ENCODE measurements at places on chromosomes 5 and 9. TPM values are rescaled to one million over a fixed set of nuclear protein-coding genes. Genes with fewer than 3 reads are reported as not detected.

- DNase-seq, result no peak
These were observed 38.5 kb downstream of the FBXL7 start for GRCh38 chr5:15538516-15538915.

DNA sequence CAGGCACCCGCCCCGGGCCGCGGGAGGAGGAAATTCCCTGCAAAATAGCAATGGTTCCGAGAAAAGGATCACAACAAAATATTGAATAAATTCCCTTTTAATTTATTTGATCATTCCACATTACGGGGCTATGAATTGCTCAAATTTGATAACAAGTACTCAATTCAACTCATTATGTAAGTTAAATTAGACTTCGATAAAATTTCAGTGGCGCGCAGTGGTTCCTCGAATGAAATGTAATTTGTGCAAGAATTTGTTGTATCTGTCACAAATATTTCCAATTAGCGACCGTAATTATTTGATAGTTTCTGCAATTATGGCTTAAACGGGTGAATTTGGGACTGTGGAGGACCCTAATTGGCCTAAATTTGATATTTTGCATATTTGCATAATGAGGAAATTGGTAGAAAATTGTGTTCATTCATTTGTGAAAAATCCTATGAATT, 76.0 kb upstream of the TBCA start:
- no peak for DNase-seq

The SLC6A7 gene
- total RNA-seq, result not detected

The SMIM32 gene
- total RNA-seq, result not detected

DNA sequence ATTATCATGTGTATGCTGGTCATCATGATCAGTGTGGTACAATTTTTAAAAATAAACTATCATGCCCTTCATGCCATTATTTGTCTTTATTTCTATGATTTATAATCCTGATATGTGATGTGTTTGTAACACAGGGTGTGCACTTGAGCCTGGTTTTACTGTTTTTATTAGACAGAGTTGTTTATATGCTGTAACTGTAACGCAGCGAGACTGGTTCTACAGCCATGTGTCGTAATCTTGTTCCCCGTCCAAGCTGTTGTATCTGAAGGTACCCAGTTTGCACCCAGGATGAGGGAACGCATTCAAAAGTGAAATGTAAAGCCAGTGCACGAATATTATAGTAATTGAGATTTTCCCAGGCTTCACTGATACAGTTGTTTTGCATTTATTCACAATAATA, 28.2 kb downstream of the SNX18 start:
- DNase-seq, result no peak

DNA sequence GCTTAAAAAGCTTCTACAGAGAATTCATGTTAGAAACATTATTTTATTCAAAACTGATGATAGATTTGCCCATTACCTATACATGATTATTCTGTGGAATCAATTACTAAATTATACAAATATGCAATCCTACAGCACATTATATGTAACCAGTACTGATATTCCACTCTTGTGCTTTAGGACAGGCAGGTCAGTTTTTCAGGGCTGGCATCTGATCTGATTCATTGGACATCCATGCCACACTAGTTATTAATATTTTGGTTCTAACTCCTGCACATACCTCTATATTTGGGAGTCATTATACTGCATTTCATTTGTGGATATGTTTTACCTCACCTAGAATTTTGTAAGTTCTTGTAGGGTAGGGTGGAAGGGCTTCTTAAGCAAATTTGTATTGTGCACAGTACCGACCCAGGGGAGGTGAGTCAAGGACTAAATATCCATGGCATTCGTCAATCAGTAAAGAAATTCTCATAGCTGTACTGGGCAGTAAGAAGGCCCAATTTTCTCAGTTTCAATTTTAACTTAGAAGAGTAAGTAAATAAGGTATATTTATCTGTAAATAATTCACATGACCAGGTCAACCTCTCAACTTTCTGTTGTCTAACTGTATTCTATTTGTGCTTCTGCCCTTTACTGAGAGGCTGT, 33.5 kb downstream of the ELOVL7 start:
- DNase-seq, result no peak

The SLC1A3 gene
- not detected for total RNA-seq

- DNase-seq, result no peak
These were observed 32.9 kb upstream of the GPR151 start for GRCh38 chr5:146548781-146549449.

- DNase-seq, result no peak
These were observed 1535.3 kb downstream of the EFNA5 start for GRCh38 chr5:106135473-106135872.

DNA sequence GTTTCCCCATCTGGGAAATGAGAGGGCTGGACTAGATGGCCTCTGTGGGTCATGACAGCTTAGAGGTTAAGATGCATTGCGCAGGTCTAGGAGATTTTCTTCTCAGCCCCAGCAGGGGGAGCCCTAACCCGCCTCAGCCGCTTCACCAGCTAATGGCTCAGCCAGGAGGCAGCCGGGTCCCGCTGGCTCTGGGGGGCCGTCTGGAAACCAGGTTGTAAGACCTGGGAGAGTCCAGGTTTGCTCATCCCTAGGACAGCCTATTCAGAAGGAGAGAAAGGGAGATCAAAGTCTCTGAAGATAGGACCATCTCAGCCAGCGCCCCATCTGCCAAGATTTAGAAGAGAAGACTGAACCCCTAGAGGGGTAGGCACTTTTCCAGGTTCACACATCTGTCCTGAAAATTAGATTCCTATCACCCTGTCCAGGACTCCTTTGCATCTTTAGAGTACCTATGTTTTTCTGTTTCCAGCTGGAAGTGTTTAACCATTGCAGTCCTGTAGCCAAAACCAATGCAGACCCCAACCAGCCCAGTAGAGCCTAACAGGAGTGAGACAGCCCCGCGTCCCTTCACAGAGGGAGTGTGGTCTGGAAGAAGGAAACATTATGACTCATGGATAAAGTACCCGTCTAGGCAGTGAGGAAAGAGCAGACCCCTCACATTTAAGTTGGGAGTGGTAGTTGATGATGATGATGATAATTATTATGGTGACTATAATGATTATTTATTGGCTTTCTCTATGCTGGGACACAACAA, 27.5 kb downstream of the SPARC start:
- DNase-seq, result peak; percentile 68

GRCh38 chr5:10144040-10144439, 105.6 kb downstream of the ATPSCKMT start:
- no peak for DNase-seq

- no peak for DNase-seq
These were observed 195.4 kb downstream of the NR2F1-AS1 start for GRCh38 chr5:93385655-93386054.

The RORB gene
- total RNA-seq, result 0.05 TPM

The ANKRD20A1 gene
- total RNA-seq, result 1.9 TPM

DNA sequence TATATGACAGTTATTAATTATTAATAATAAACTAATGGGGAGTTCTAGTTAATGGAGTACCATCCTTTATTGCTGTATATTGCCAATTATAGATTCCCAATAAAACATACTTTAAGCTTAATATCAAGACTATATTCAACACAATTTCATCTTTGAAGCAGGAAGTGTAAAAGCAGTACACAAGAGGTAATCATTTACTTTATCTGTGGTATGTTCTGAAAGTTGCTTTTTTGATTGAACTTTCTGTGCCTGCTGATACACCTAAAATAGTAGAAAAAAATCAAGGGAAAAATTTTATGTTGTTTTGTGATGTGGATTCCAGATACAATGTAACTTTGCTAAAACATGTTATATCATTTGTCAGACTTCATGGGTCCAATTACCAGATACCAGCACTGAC, 58.0 kb downstream of the ACO1 start:
- no peak for DNase-seq

DNA sequence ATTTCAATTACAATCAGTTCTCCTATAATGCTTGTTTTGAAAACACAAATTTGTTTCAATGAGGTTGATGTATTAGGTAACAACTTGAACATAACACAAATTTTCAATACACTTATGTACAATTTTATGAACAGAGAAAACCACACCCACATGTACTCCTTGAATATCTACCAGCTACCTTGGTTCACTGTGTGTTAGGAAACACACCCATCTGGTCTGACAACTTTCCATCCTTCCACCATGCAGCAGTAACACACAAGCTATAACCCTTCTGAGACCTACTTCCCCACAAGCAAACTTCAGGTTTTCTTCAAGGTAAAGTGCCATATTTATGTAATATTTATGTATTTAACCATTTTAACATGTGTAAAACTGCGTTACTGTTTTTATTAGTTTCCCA, 36.4 kb upstream of the UBQLN1 start:
- DNase-seq, result no peak

The F12 gene
- total RNA-seq, result 2.2 TPM

The HACD4 gene
- total RNA-seq, result 2.7 TPM

GRCh38 chr5:24177821-24178220, 467.0 kb downstream of the CDH10 start:
- DNase-seq, result no peak

- DNase-seq, result no peak
These were observed 460.5 kb downstream of the CCDC171 start for GRCh38 chr9:16013366-16013765.

DNA sequence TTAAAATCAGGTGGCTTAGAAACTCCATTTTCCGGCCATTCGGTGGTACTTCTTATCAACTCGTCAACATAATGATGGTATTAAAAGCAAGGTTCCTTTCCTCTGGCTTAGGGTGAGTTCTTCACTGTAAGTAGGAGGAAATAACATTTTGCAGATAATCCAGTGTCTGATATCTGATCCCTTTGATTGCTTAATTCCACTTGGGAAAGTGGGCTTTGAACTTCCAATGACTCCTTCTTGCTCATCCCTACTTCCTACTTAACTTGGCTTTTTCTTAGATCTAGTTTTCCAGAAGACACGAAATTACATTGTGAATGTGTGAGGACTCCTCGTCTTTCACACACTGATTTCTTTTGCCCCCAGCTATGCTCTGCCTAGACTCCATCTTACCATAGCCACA, 31.5 kb downstream of the DDX31 start:
- DNase-seq, result no peak

DNA sequence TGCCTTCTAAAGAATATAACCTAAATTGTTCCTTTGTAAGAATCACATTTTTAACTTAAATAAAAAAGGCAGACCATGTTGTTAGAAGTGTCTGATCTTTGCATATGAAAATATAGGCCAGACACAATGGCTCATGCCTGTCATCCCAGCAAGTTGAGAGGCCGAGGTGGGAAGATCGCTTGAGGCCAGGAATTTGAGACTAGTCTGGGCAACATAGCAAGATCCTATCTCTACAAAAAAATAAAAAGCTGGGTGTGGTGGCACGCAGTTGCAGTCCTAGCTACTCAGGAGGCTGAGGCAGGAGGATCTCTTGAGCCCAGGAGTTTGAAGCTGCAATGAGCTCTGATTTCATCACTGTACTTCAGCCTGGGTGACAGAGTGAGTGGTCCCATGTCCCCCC, 37.3 kb downstream of the TRIO start:
- no peak for DNase-seq

- no peak for DNase-seq
These were observed 113.3 kb upstream of the LPAR1 start for GRCh38 chr9:111151537-111151936.
